ENCODE measurements at places on chromosomes 3 and 15.

GRCh38 chr15:101065570-101066221, 146.5 kb downstream of the LRRK1 start:
- DNase-seq, result no peak

DNA sequence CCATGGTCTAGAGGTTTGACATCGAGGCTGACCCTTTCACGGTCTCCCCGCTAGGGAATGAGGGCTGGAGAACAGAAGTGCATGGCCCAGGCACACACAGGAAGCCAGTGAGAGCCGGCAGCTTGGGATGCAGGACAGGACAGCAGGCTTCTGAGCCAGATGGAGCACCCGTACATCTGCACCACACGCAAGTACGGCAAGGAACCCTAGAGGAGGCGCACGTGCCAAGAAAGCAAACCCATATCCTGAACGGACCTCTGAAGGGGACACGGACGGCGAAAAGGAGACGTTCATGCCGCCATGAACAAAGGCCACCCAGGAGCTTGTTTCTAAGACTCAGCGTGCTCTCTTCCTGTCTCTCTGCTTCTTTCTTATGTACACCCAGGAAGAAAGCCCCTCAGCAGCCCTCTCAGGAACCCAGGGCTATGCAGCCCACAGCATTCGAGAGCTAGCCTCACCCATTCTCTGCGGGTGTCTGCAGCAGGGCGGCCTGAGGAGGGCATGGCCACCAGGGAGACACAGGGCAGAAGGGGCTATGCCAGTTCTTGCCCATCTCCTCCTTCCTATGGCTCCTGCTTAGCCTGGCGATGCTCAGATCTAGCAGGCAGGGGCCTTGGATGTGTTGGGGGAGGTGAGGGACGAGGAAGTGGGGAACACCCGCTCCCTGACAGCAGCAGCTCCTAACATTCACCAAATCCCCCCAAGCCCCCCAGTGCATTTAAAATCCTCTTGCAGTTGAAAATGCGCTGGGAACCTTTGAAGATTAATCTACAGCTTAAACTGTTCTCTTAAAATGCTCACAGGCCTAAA, 81.3 kb downstream of the PCSK6 start:
- no peak for DNase-seq

- DNase-seq, result no peak
Observed at GRCh38 chr3:85251766-85252165, 293.0 kb downstream of the CADM2 start.

- no peak for DNase-seq
Observed at GRCh38 chr3:15542614-15543013, 21.1 kb upstream of the COLQ start.

DNA sequence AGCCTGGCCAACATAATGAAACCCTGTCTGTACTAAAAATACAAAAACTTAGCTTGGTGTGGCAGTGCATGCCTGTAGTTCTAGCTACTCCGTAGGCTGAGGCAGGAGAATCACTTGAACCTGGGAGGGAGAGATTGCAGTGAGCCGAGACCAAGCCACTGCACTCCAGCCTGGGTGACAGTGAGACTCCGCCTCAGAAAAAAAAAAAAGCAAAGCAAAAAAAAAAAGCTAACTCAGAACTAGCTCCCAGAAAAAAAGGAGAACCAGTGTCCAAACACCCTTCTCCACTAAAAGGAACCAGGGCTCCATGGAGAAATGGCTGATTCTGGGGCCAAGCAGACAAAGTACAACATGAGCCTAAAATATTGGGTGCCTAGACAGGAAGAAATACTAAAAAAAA, 16.7 kb upstream of the CRTC3 start:
- no peak for DNase-seq

GRCh38 chr3:184540777-184541681, 20.6 kb upstream of the EPHB3 start:
- DNase-seq, result peak; percentile 30

DNA sequence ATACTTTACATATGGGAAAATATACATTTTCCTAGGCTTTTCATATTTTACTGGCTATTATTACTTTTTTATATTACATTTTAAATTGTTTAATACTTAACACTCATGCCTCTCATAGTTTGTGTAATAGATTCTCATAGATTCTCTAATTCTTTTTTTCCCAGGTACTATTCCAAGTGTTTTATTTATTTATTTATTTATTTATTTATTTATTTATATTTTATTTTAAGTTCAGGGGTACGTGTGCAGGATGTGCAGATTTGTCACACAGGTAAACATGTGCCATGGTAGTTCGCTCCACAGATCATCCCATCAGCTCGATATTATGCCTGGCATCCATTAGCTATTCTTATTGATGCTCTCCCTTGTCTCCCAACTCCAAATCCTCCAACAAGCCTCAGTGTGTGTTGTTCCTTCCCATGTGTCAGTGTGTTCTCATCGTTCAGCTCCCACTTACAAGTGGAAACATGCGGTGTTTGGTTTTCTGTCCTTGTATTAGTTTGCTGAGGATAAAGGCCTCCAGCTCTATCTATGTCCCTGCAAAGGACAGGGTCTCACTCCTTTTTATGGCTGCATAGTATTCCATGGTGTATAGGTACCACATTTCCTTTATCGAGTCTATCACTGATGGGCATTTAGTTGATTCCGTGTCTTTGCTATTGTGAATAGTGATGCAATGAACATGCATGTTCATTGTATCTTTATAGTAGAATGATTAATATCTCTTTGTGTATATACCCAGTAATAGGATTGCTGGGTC, 205.4 kb upstream of the P2RY1 start:
- no peak for DNase-seq

GRCh38 chr15:90902840-90903732, at the start of gene MAN2A2:
Gene MAN2A2, plus strand, starts transcription at chr15:90903302. Its CDS starts 906 bp downstream, at chr15:90904208.
- DNase-seq, result peak; percentile 53
